Nucleus accumbens (tissue), 56 donors: ENCODE measurements at places on chromosomes 7 and 10.

- no peak for DNase-seq
Measured at GRCh38 chr10:14936584-14936983, 17.3 kb downstream of the DCLRE1C start.

- peak; percentile 18 for DNase-seq
Measured at GRCh38 chr10:17229016-17229716, 1.1 kb downstream of the VIM start.

GRCh38 chr10:103395754-103396066, 565 bp downstream of the ATP5MK start:
- no peak for DNase-seq

DNA sequence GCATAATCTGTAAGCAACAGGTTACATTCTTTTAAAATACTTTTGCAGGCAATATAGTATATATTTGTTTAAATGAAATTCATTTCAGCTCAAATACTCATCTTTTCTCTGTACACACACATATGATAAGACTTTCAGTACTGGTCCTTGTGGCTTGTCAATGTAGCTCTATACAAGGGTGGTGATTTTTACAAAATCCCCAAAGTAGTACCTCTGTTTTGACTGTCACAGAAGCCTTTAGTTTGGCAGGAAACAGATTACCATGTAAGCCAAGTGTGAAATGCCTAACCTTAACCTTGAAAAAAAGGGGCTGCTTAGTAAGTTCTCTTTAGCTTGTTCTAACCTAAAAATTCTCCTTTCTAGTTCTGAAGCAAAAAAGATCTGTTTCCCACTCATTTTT, 87.9 kb downstream of the KCND2 start:
- DNase-seq = no peak

- no peak for DNase-seq
Measured at GRCh38 chr7:3076163-3076562, 32.5 kb upstream of the CARD11 start.

GRCh38 chr7:5404421-5404826, 19.2 kb downstream of the TNRC18 start:
- no peak for DNase-seq

DNA sequence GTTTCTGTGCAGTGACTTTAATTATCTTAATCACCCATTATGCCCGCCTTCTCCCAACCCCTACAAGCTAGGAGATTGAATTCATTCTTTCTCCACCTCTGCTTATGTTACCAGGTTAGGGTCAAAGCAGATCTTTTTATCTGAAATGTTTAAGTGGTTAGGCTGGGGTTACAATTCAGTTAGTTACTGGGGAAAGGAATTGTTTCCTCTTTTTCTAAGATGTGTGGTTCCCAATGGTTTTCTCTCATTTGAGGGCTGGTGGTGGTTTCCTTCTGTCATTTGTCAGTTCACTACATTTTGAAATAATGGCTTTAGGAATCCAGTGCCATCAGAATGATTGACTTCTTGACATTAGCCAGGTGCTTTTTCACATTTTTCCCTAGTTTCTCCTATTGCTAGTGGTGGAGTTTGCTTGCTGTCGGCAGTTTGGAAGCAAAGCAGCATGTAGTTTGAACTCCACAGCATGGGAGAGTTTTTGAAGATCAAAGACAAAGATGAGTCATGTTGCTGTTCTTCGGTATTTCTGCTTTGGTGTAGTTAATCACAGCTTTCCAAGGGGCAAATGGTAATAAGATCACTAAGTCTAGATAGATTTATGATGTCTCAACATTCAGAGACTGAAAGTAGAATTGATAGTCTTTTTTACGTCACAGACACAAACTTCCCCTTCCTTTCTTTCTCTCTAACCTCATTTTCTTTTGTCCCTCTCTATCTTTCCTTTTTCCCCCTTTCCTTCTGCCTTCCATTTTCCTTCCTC, 168.2 kb downstream of the SND1 start:
- no peak for DNase-seq

DNA sequence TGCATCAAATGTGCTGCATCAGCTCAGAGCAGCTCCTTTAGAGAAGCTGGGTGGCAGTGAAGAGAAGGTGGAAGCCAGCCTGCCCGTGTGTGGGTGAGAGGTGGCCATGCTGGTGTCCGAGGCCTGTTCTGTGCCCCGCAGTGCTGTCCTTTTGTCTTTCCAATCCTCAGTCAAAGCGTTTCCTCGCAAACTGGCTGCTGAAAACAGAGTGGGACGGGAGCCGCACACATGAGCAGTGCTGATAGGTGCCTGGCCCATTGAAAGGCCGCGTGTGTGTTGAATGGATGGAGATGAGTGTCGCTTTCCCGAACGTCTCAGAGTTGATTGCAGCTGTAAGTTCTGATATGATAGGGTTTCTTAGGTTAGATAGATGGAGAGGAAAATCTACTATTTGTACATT, 39.3 kb downstream of the WDR37 start:
- no peak for DNase-seq

GRCh38 chr10:47063858-47064257, 152.6 kb downstream of the PTPN20 start:
- no peak for DNase-seq

GRCh38 chr7:76121044-76121443, 73.1 kb downstream of the MDH2 start:
- no peak for DNase-seq

- no peak for DNase-seq
Measured at GRCh38 chr10:22959292-22959691, 31.4 kb downstream of the ARMC3 start.

GRCh38 chr7:133575726-133576440, 323.0 kb downstream of the EXOC4 start:
- no peak for DNase-seq

DNA sequence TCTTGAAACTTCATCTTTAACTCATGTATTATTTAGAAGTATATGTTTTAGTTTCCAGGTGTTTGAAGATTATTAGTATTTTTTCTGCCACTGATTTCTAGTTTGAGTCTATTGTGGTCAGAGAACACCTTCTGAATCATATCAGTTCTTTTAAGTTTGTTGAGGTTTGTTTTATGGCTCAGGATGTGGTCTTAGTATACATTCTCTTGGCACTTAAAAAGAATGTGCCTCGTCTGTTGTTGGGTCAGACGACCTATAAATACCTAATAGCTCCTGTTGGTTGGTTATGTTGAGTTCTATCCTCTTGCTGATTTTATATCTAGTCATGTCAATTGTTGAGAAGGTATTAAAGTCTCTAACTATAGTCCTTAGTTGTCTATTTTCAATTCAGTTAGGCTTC, 15.9 kb downstream of the TDRD1 start:
- no peak for DNase-seq
